ENCODE measurements at places on chromosomes 11 and 22.

GRCh38 chr11:66932543-66932942, 25.6 kb downstream of the PC start:
- DNase-seq: no peak

DNA sequence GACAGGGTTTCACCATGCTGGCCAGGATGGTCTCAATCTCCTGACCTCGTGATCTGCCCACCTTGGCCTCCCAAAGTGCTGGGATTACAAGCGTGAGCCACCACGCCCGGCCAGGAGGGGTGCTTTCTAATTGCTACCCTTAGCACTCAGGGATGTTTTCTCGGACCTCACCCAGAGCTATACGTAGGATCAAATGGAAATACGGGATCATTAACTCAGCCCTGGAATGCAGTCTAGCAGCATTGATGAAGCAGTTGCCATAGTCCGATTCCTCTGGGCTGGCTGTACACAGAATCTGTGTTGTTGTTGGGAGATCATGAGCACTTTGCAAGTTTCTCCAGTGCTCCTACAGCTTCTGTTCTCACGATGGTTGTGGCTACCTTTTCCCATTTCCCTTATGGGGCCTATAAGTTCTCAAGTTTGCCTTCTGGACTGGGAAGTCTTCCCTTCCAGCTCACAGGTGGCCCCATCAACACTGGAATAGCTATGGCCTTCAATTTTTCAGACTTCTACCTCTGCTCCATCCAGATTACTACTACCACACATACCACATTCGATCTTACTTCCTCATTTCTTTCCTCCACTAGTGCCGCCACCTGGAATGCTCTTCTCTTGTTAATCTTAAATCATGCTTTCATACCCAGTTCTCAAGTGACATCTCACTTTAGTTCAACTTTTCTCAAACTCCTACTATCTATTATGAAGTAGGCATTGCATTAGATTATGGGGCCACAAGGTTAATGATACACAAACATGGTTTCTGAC, 16.1 kb upstream of the PCF11 start:
- DNase-seq: no peak

GRCh38 chr22:45709060-45709739, 37.6 kb downstream of the ATXN10 start:
- DNase-seq: no peak

- no peak for DNase-seq
Observed at GRCh38 chr11:12719221-12719620, 45.0 kb downstream of the TEAD1 start.

DNA sequence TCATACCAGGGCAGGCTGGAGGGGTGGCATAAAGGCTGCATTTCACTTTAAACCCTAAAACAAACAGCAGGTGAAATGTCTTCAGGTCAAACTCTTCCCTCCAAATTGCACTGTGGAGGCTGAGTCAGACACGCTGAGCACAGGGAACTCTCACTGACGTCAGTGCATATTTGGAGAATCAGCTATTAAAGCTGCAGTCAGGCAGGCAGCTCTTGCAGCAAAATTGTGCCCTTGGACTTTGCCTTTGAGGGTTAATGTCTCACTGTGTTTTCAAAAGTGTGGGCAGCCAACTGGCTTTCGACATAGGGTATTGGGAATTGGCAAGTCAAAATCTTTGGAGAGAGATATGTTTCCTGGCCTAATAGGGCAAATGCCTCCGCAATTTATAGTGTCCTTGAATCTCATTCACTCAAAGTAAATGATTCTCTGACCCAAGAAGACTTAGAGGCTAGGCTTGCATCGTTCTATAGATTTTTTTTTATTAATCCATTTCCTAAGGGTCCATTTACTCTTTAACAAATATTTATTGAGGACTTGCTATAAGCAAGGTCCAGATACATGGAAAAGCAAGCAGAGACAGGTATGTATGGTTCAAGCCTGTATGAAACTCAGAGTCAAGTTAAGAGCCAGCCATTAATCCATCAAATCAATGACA, 27.7 kb upstream of the SMCO4 start:
- peak; percentile 15 for DNase-seq

DNA sequence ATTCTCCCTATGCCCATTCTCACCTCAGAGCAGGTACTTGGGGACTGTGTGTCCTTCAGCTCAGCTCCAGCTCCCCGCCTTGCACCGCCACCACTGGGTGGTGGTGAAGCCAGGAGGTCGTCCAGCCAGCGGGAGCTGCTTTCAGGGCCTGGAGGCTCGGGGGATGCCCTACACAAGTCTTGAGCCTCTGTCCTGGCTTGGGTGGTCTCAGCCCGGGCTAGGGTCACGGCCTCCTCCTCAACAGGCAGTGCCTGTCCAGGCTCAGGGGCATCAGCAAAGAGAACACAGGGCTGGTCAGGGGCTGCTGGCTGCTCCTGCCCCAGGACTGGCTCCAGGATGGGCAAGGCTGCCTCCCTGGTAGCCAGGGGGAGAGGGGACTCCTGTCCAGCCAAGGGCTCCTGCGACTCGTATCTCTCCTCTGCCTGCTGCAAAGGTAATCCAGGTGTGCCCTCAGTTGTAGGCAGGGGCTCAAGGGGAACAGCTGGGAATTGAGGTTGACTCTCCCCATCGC, 12.2 kb downstream of the TNKS1BP1 start:
- DNase-seq: no peak

DNA sequence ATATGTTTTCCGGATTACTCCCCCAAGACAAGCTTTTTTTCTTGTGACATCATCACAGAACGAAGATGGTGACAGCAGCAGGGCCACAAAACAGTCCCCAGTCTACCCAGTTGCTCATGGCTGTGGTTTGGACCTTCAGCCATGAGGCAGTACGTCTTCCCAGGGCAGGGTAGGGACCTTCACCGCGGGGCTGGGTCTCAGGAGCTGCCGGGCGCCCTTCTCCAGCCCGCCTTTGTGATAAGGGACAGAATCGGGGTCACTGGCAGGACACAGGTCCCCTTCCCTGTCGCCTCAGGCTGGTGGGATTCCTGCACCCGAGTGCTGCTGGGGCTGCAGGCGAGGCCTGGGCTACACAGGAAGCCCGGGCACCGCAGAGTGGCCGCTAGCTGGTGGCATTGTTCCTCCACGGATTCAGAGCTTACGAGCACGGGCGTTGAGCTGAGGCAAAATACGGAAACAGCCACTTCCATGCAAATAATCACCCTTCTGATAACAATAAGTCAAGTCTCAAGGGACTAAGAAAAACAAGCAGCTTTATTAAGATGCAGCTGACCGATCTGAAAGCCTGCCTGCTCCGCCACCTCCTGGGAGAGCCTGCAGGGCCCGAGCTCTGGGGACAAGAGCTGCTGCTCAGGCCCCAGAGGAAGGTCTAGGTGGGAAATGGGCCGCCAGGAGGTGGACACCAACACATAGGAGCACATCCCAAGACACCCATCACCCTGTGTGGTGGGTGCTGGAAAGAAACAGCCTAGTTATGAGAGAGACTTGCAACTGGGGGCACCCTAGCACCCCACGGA, 12.3 kb downstream of the TBX1 start:
- DNase-seq: no peak

- no peak for DNase-seq
Observed at GRCh38 chr11:59678118-59678812, 9.4 kb upstream of the PATL1 start.

- DNase-seq: no peak
Observed at GRCh38 chr11:2655016-2655719, 44.6 kb downstream of the KCNQ1OT1 start.

- DNase-seq: no peak
Observed at GRCh38 chr11:131449036-131450019, 78.9 kb downstream of the NTM start.

DNA sequence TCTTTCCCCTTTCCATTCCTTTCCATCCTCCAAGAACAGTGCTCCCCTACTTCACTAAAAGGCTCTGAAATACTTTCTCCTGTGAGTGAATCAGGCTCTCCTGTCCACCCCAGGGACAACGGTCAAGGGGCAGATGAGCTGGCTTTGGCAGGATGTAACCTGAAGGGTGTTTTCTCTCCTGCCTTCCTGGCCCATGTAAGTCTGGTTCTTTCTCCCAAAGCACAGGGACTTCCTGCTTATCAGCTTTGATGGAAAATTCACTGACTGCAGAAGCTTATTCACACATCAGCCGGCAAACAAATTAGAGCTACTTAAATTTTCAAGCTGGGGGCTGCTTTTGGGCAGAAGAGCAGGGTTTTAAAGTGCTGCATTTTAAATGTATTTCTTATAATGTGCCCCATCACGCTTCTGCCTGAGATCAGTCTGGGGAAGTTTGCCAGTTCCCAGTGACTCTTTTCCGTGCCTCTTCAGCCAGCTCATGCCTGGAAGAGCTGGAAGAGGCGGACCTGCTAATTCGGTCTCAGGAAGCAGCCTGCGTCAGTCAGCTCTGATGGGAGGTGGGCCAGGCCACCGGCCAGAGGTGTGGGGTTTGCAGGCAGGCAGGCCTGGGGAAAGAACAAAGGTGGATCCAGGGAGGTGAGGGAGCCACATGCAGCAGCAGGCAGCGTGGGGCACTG, 140.4 kb upstream of the TBCEL start:
- DNase-seq: no peak

GRCh38 chr11:8253566-8253965, 10.1 kb downstream of the LMO1 start:
- DNase-seq: no peak

DNA sequence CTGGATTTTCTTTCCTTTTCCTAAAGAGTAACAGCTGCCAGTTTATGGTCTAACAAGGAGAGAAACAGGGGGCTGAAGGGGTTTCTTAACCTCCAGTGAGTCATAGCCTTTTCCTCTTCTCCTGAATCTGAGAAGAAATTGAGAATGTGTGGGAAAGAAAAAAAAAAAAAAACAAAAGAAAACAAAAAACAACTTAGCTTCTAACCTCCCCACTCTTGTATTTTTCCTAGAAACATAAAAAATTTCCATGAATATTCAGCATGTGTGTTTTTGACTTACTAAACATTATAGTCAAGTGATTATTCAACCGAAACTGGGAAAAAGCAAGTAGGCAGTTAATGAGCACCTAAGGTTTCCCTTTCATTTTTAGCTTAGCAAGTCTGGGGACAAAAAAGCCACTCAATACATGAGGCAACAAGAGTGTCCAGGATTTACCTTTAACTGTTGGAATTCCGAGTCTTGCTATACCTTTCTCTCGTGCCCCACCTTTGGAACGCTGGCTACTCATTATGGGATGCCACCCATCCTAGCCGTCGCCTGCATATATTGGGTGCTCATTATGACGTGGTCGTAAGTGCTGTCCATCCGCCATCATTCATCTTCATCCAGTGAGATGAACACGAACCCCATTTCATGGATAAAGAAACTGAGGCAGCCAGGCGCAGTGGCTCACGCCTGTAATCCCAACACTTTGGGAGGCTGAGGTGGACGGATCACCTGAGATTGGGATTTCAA, 2.4 kb downstream of the ASPHD2 start:
- DNase-seq: no peak

DNA sequence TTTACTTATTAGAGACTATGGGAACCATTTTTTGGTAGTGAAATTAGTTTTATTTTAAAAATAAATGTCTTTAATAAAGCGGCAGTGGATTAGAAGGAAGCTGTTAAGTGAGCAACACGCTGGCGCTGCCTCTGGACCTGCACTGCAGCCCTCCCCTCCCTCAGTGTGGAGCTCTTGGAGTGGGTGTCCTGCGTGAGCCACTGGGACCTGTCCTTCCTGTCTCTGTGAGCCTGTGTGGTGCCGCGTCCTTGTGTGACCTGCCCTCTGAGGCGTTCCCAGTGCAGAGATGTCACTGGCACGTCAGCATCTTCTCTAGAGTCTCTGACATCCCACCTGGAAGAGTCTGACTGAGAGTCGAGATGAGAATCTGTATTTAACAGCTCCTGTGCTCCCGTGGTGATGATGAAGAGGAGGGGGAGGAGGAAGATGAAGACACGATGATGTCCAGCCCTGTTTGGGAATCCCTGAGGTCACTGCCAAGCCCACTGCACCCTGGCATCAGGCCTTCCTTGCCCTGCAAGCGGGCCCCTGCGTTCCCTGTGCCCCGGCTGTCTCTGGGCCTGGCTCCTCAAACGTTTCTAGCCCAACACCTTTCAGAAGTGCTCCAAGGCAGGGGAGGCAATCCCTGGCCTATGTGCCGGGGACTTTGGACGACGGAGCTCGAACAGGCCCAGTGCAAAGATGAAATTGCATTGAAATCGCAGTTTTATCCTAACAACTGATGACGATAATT, 271.8 kb downstream of the TBC1D22A start:
- DNase-seq: no peak

DNA sequence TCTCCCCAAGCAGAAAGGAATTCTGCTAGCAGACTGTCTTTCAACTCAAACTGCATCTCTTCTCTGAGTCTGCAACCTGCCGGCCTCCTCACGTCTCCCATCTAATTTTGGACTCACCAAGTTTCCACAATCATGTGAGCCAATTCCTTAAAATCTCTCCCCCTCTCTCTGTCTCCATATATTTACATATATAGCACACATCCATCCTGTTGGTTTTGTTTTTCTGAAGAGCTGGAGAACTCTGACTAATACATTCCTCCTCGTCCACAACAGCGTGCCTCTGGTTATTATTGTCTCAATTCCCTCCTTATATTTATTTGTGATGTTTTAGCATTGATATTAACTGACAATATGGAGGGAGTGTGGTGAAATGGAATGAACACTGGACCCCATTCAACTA, 29.6 kb upstream of the FJX1 start:
- no peak for DNase-seq

GRCh38 chr11:27300974-27301373, 62.0 kb downstream of the CCDC34 start:
- DNase-seq: no peak
